ENCODE measurements at places on chromosomes 5 and 9. TPM values are rescaled to one million over a fixed set of nuclear protein-coding genes. Genes with fewer than 3 reads are reported as not detected.

The PDE6A gene
- not detected for total RNA-seq

The STPG3 gene
- total RNA-seq: not detected

The F2RL1 gene
- total RNA-seq: 16.5 TPM

The TRPM3 gene
- 0.85 TPM for total RNA-seq

The HCN1 gene
- total RNA-seq: not detected

The NUTM2F gene
- not detected for total RNA-seq

The BHMT gene
- total RNA-seq: not detected

Measured in smooth muscle cell of bladder (primary cell).